ENCODE measurements at places on chromosomes 3 and 15.

- DNase-seq: no peak
Measured at GRCh38 chr3:1235526-1236120, 142.8 kb downstream of the CNTN6 start.

DNA sequence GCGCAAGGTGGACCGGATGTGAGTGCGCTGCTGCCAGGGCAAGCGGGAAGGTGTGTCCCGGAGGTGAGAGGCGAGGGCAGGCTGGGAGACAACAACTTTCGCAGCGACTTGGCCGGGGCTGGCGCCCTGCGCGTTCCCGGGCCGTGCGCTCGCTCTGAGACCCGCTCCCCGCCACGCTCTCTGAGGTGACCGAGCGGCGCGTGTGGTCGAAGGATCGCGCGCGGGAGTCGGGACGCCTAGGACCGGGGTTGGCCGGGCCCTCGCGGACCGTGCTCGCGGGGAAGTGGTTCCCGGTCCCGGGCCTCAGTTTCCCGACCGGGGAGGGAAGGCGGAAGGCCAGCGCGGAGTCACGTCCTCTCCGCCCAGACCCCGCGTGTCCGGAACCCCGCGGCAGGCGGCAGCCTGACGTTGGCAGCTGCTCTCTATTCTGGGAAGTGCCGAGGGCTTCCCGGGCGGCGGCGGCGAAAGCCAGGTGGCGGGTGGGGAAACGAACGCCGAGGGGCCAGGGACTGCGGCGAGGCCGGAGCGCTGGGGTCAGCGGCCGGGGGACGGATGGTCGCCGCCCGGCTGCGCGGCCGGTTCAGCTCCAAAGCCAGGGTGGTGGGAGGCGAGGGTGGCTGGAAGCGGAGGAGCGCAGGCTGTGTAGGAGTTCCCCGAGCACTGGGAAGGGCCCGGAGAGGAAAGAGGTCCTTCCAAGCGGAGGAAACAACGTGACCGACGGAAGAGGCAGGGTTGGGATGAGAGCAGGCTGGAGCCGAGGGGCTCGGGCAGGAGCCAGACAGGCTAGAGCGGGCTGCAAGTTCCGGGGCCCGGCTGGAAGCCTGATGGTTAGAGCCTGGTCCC lies 1.0 kb upstream of the IGF2BP2 start:
- peak; percentile 58 for DNase-seq

- no peak for DNase-seq
Measured at GRCh38 chr3:12965999-12966846, 107.0 kb downstream of the IQSEC1 start.

- peak; percentile 37 for DNase-seq
Measured at GRCh38 chr3:66803206-66803605, 194.9 kb upstream of the KBTBD8 start.

GRCh38 chr3:172203522-172204258 lies 164.3 kb downstream of the FNDC3B start:
- DNase-seq: no peak

- DNase-seq: no peak
Measured at GRCh38 chr3:172139528-172140276, 100.3 kb downstream of the FNDC3B start.

DNA sequence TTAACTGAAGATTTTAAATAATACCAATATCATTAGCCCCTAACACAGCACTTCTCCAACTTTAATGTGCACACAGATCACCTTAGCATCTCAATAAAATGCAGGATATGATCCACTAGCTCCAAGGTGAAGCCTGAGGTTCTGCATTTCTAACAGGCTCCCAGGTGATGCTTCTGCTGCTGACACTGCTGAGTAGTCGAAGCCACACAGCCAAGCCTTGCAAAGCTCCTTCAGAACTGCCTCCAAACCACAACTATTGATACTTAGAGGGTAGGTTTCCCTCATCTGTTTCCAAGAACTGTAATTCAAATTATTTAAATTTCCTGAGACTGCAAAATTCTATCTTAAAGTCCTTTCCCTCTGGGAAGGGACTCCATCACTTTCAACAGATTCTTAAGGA lies 3.9 kb downstream of the RIOX2 start:
- DNase-seq: no peak

- DNase-seq: no peak
Measured at GRCh38 chr3:64011685-64012084, 11.6 kb downstream of the PSMD6 start.

DNA sequence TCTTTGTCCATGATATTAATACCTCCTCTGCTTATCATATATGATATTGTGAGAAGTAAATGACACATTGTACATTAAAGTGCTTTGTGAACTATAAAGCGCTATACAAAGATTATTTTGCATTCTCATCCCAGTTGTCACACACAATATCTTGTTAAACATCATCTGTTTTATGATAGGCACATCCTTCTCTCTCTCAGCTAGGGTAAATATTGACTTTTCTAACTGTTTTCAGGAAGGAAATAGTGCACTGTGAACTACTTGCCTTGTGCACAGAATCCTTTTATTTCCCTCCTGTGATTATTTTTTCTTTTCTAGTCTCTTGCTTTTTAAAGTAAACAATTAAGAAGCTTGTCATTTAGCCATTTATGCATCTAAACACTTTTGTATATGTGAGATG lies 388.2 kb downstream of the LPP start:
- DNase-seq: no peak

- DNase-seq: no peak
Measured at GRCh38 chr3:144402430-144402829, 430.8 kb downstream of the DIPK2A start.

GRCh38 chr3:29481969-29482767 lies 201.3 kb downstream of the RBMS3 start:
- DNase-seq: no peak

All from endothelial cell (in vitro differentiated cells).